Ovary (tissue), 10 donors: ENCODE measurements at places on chromosomes 7 and 10. TPM values are rescaled to one million over a fixed set of nuclear protein-coding genes. Genes with fewer than 3 reads are reported as not detected.
A peak's percentile ranks its signal among the peaks of the same experiment; 100 is the strongest.

CTAGE4 gene
- 0.92 TPM for total RNA-seq

DNA sequence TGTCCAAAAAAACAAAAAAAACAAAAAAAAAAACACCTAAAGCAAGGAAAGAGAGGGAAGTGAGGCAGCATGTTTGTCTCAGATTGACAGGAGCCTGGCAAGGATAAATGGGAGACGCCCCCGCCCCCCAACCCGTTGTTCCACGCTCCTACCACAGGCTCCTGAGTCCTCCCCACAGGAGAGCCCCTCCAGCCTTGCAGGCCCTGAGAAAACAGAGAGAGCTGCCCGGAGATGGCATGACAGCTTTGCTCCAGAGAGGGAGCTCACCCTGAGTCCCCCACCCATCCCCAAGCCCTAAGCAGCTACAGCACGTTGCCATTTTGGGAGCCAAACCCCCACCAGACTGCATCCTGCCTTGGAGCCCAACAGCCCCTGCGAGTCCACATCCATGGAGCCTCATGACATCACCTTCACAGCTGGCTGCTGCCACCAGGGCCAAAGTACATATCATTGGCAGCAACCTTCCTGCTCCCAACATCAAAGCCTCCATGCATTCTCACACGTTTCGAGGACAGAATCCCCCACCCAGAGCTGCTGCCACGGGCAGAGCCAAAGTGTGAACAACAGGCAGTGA, 1283.3 kb downstream of the TYW1 start:
- no peaks in the 10 kb centered on the region for H3K4me1 ChIP-seq
- no peak overlapping the region for H3K27ac ChIP-seq
- DNase-seq, result no peak
- H3K4me3 ChIP-seq, result no peak overlapping the region

GRCh38 chr7:35680403-35681013, 14.4 kb downstream of the HERPUD2 start:
- no peak overlapping the region for H3K27ac ChIP-seq
- H3K27me3 ChIP-seq, result no peaks in the 10 kb centered on the region
- no peaks in the 10 kb centered on the region for H3K36me3 ChIP-seq
- no peak for DNase-seq

- H3K27ac ChIP-seq, result peak overlapping the region; percentile 17
- H3K27me3 ChIP-seq, result no peaks in the 10 kb centered on the region
- H3K36me3 ChIP-seq, result no peaks in the 10 kb centered on the region
- peaks cover 18% of the 10 kb centered on the region for H3K4me1 ChIP-seq
Observed at GRCh38 chr7:107939573-107940489, 48.8 kb downstream of the DLD start.

CYP2E1 gene
- total RNA-seq, result 1.9 TPM

TRIM74 gene
- total RNA-seq, result 1.2 TPM

- no peak overlapping the region for H3K4me3 ChIP-seq
- DNase-seq, result no peak
- no peak overlapping the region for H3K27ac ChIP-seq
- H3K36me3 ChIP-seq, result no peaks in the 10 kb centered on the region
Observed at GRCh38 chr7:18312482-18312881, 183.1 kb upstream of the HDAC9 start.

GRCh38 chr10:129364949-129365348, 102.1 kb upstream of the MGMT start:
- no peak overlapping the region for H3K27ac ChIP-seq
- H3K4me3 ChIP-seq, result no peak overlapping the region
- no peaks in the 10 kb centered on the region for H3K27me3 ChIP-seq
- no peak for DNase-seq
- no peaks in the 10 kb centered on the region for H3K36me3 ChIP-seq
- no peaks in the 10 kb centered on the region for H3K4me1 ChIP-seq

- no peak overlapping the region for H3K27ac ChIP-seq
- H3K36me3 ChIP-seq, result no peaks in the 10 kb centered on the region
- peak; percentile 16 for DNase-seq
- H3K27me3 ChIP-seq, result no peaks in the 10 kb centered on the region
Observed at GRCh38 chr7:96414931-96415292, 93.0 kb upstream of the SLC25A13 start.

GRCh38 chr10:58030208-58030607, 237.5 kb downstream of the IPMK start:
- no peaks in the 10 kb centered on the region for H3K27me3 ChIP-seq
- no peak overlapping the region for H3K4me3 ChIP-seq
- DNase-seq, result no peak
- no peak overlapping the region for H3K27ac ChIP-seq

DNA sequence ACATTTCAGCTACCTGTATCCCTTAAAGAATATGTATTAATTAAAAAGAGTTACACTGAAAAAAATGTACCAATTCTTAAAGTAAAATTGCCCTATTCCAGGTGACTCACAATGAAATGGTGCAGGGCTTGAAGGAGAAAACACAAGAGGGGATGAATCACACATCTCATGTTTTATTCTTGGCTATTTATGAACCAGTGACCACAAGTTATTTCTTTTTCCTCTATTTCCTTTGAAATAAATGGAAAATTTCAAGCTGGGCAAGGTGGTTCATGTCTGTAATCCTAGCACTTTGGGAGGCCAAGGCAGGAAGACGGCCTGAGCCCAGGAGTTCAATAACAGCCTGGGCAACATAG, 106.8 kb downstream of the UBE2H start:
- no peaks in the 10 kb centered on the region for H3K27me3 ChIP-seq
- H3K4me1 ChIP-seq, result peaks cover 6% of the 10 kb centered on the region
- DNase-seq, result no peak
- H3K36me3 ChIP-seq, result no peaks in the 10 kb centered on the region

TMEM236 gene
- 0.72 TPM for total RNA-seq

ZNF853 gene
- 25.1 TPM for total RNA-seq

DNA sequence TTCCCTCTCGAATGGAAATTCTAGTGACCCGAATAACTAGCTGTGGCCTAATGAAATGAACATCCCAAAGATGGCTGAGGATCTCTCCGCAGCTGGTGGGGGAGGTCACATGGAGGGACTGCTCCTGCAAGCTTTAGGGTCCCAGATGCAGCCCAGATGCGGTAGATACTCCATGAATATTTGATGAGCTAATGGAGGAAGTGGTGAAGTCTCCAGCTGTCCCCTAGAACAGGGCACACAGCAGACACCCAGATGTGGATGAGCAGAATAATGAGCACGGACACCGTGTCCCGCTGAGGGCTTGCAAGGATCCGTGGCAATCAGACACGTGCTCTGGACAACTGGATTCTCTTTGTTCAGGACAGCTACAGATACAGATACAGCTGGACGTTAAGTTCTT, 59.2 kb downstream of the DENND2A start:
- no peak for DNase-seq
- H3K27me3 ChIP-seq, result no peaks in the 10 kb centered on the region
- H3K27ac ChIP-seq, result no peak overlapping the region

GRCh38 chr10:3668276-3668965, 116.6 kb downstream of the KLF6 start:
- no peak for DNase-seq
- H3K36me3 ChIP-seq, result no peaks in the 10 kb centered on the region
- no peak overlapping the region for H3K27ac ChIP-seq
- H3K4me3 ChIP-seq, result no peak overlapping the region
- no peaks in the 10 kb centered on the region for H3K4me1 ChIP-seq

PDE6C gene
- total RNA-seq, result not detected

GRCh38 chr10:77844177-77844576, 82.4 kb downstream of the DLG5 start:
- H3K27ac ChIP-seq, result no peak overlapping the region
- no peak for DNase-seq
- peaks cover 6% of the 10 kb centered on the region for H3K4me1 ChIP-seq
- no peaks in the 10 kb centered on the region for H3K36me3 ChIP-seq

- H3K36me3 ChIP-seq, result no peaks in the 10 kb centered on the region
- no peaks in the 10 kb centered on the region for H3K27me3 ChIP-seq
- no peak for DNase-seq
- peaks cover 8% of the 10 kb centered on the region for H3K4me1 ChIP-seq
- no peak overlapping the region for H3K4me3 ChIP-seq
Observed at GRCh38 chr10:44261710-44262455, 123.0 kb downstream of the CXCL12 start.

GRCh38 chr10:132738454-132739224, 47.3 kb downstream of the NKX6-2 start:
- no peaks in the 10 kb centered on the region for H3K4me1 ChIP-seq
- H3K36me3 ChIP-seq, result no peaks in the 10 kb centered on the region
- H3K27ac ChIP-seq, result no peak overlapping the region
- no peaks in the 10 kb centered on the region for H3K27me3 ChIP-seq

GRCh38 chr7:24560772-24561171, 12.5 kb upstream of the PALS2 start:
- no peaks in the 10 kb centered on the region for H3K36me3 ChIP-seq
- no peaks in the 10 kb centered on the region for H3K27me3 ChIP-seq
- H3K4me3 ChIP-seq, result no peak overlapping the region
- H3K27ac ChIP-seq, result no peak overlapping the region
- H3K4me1 ChIP-seq, result no peaks in the 10 kb centered on the region

GRCh38 chr10:117455346-117455745, 80.1 kb upstream of the PDZD8 start:
- H3K4me1 ChIP-seq, result no peaks in the 10 kb centered on the region
- no peak overlapping the region for H3K4me3 ChIP-seq
- H3K27me3 ChIP-seq, result no peaks in the 10 kb centered on the region

CUBN gene
- total RNA-seq, result 3.5 TPM

SEMA3D gene
- 2.8 TPM for total RNA-seq

CRTAC1 gene
- 1.6 TPM for total RNA-seq

DNA sequence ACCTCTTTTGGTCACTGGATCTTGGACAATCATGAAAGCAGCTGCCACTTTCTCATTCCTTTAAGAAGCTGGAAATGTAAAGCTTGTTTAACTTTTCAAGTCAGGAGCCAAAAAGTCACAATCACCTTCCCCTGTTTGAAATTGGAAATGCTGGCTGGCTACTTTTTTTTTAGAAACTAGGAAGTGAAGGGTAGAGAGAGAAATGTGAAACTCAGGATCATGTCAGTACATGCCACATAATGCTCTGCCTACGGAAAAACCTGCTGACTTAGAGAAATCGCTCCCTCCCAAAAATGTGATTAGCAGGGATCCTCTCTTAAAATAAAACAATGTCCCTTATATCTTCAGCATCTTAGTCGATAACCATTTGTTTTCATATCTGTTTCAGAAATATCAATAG, 188.4 kb upstream of the C7orf33 start:
- no peak overlapping the region for H3K4me3 ChIP-seq
- no peak for DNase-seq
- no peak overlapping the region for H3K27ac ChIP-seq
- H3K36me3 ChIP-seq, result no peaks in the 10 kb centered on the region
- H3K4me1 ChIP-seq, result no peaks in the 10 kb centered on the region

- no peaks in the 10 kb centered on the region for H3K36me3 ChIP-seq
- H3K4me3 ChIP-seq, result no peak overlapping the region
- no peak overlapping the region for H3K27ac ChIP-seq
- no peaks in the 10 kb centered on the region for H3K27me3 ChIP-seq
- H3K4me1 ChIP-seq, result no peaks in the 10 kb centered on the region
Observed at GRCh38 chr7:7351832-7352231, 169.5 kb downstream of the C1GALT1 start.

DNA sequence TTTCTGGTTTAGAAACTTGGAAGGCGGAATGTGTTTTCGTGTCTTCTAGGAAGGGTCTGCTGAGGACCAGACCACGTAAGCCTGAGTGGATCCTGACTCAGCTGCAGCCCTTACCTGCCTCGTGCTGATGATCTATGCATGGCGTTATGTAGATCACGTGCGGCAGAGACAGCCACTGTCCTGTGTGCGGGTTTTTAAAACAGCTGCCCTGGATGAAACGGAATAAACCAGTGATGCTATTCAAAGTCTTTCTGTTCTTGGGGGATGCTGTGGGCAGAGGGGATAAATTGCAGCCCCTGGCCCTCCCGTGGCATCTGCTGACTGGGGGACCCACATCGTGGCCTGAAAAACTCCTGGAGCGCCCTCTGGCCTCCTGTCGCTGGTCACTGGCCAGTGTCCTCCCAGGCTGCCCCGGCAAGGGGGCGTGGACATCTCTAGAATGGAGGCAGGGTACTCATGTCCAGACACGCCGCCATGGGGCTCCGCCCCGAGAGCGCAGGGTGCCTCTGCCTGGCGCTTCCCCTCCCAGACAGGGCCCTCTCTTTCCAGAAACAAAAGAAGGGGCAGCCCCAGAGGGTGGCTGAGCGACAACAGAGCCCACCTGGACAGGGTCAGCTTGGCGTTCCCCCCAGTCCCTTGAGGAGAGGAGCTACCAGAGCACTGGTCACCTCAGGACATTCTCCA, 13.2 kb downstream of the ALKBH4 start:
- H3K36me3 ChIP-seq, result no peaks in the 10 kb centered on the region
- H3K4me3 ChIP-seq, result no peak overlapping the region
- DNase-seq, result no peak
- H3K27ac ChIP-seq, result no peak overlapping the region

NHLRC2 gene
- total RNA-seq, result 38.0 TPM

- H3K4me3 ChIP-seq, result no peak overlapping the region
- no peak overlapping the region for H3K27ac ChIP-seq
- no peaks in the 10 kb centered on the region for H3K4me1 ChIP-seq
- no peak for DNase-seq
Observed at GRCh38 chr7:15922002-15922401, 235.5 kb upstream of the MEOX2 start.

RARRES2 gene
- total RNA-seq, result 518 TPM

GRCh38 chr10:97312897-97313296, 6.2 kb upstream of the FRAT1 start:
- H3K27ac ChIP-seq, result no peak overlapping the region

HDAC9 gene
- total RNA-seq, result 10.1 TPM

PNLIPRP1 gene
- 2.8 TPM for total RNA-seq

TMEM72 gene
- not detected for total RNA-seq

GCK gene
- 2.8 TPM for total RNA-seq

GRCh38 chr10:66927971-66928770, 2.3 kb downstream of the LRRTM3 start:
- no peak overlapping the region for H3K27ac ChIP-seq
- no peak overlapping the region for H3K4me3 ChIP-seq
- H3K36me3 ChIP-seq, result no peaks in the 10 kb centered on the region
- DNase-seq, result peak; percentile 31

DNA sequence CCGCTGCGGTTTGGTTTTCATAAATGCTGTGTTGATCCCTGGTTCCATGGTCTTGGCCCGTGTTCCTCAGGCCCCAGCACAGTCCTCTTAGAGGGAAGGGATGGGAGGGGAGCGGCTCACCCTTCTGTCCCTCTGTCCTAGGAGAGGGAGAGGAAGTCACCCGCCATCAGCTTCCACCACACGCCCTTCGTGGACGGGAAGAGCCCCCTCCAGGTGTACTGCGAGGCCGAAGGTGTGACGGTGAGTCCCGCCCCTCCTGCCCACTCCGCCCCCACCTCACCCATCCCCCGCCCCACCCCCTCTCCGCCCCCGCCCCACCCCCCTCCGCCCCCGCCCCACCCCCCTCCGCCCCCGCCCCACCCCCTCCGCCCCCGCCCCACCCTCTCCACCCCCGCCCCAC, 37.5 kb upstream of the DPYSL4 start:
- H3K27me3 ChIP-seq, result no peaks in the 10 kb centered on the region
- no peaks in the 10 kb centered on the region for H3K36me3 ChIP-seq
- no peak overlapping the region for H3K27ac ChIP-seq
- H3K4me3 ChIP-seq, result no peak overlapping the region
- no peaks in the 10 kb centered on the region for H3K4me1 ChIP-seq

GRCh38 chr10:83612050-83612449, 527.3 kb upstream of the GHITM start:
- H3K4me1 ChIP-seq, result no peaks in the 10 kb centered on the region
- H3K36me3 ChIP-seq, result no peaks in the 10 kb centered on the region
- H3K27me3 ChIP-seq, result no peaks in the 10 kb centered on the region
- no peak overlapping the region for H3K4me3 ChIP-seq
- no peak for DNase-seq

- peaks cover 1% of the 10 kb centered on the region for H3K4me1 ChIP-seq
- no peaks in the 10 kb centered on the region for H3K36me3 ChIP-seq
- no peak overlapping the region for H3K27ac ChIP-seq
Observed at GRCh38 chr10:17123961-17124360, 5.7 kb downstream of the CUBN start.
